A549 treated with AZD2906 at 1 μM for 4 hours (cell line): ENCODE measurements at places on chromosomes 2 and 18. TPM values are rescaled to one million over a fixed set of nuclear protein-coding genes. Genes with fewer than 3 reads are reported as not detected.

CCDC141 gene
- 0.02 TPM in 1 of 5 replicates, not detected in the others for total RNA-seq

CREG2 gene
- total RNA-seq: 6.2 to 12.4 TPM (median 10.5 TPM) in 5 replicates

DES gene
- 0.14 to 0.69 TPM (median 0.27 TPM) in 5 replicates for total RNA-seq

CIB4 gene
- total RNA-seq: 0.17 to 0.19 TPM in 2 of 5 replicates, not detected in the others

MC4R gene
- not detected in 5 replicates for total RNA-seq

ARHGAP25 gene
- 0.16 to 0.35 TPM (median 0.22 TPM) in 5 replicates for total RNA-seq

DOK6 gene
- not detected in 5 replicates for total RNA-seq

FHOD3 gene
- 2.2 to 2.9 TPM (median 2.3 TPM) in 5 replicates for total RNA-seq

ORC2 gene
- 12.0 to 14.9 TPM (median 13.0 TPM) in 5 replicates for total RNA-seq

POTEC gene
- total RNA-seq: not detected in 5 replicates

STARD6 gene
- not detected in 5 replicates for total RNA-seq

ZNF804A gene
- not detected in 5 replicates for total RNA-seq

C2orf81 gene
- 2.4 to 3.6 TPM (median 3.2 TPM) in 5 replicates for total RNA-seq

MPP4 gene
- total RNA-seq: 0.05 to 0.24 TPM (median 0.07 TPM) in 4 of 5 replicates, not detected in the other

NT5DC4 gene
- total RNA-seq: 0.06 to 0.94 TPM in 2 of 5 replicates, not detected in the others
